Central memory CD4-positive, alpha-beta T cell (primary cell): ENCODE measurements at places on chromosomes 2 and 18.

GRCh38 chr18:45896991-45897390, 70.1 kb downstream of the EPG5 start:
- DNase-seq, result no peak

DNA sequence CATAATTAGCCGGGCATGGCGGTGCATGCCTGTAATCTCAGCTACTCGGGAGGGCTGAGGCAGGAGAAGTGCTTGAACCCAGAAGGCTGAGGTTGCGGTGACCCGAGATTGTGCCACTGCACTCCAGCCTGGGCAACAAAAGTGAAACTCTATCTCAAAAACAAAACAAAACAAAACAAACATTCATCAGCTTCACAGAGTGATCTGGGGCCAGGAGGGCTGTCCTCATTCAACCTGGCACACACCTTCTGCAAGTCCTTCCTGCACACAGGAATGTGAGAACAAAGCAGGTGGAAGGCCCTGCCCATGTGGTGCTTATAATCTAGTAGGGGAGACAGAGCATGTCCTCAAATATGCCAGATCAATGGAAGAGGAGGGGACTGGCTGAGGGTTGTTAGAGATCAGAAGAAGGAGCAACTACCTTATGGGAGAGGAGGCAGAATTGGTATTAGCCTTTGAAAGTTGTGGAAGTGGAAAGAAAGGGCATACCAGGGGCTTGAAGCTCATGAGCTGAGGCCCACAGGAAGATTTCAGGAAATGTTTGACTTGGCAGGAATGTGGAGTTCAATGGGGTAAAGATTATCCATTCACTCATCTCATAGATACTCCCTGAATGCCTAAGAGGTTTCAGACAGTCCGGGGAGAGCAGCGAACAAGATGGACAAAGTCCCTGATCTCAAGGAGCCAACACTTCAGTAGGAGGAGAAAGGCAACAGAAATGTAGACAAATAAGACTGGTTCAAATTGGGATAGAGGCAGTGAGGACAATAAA, 155.3 kb upstream of the SIX3 start:
- DNase-seq, result no peak

GRCh38 chr2:145221516-145221915, 701.6 kb upstream of the ZEB2 start:
- DNase-seq, result no peak

- DNase-seq, result no peak
Observed at GRCh38 chr2:68948710-68949109, 4.0 kb downstream of the GKN2 start.

DNA sequence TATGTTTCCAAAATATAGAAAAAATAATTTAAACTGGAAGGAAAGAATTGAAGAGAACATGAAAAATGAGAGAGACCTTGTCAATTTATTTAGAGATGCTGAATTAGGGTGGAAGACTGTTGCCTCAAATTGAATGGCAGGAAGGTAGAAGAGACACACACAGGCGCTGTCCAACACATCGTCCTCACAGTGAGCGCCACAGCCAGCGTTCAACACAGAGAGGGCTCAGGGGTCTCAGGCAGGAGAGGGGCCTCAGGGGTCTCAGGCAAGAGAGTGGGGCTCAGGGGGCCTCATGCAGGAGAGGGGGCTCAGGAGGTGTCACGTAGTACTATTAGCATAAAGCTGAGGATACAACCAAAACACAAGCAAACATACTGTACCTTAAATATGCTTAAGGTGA, 65.7 kb downstream of the TMEM18 start:
- DNase-seq, result no peak

GRCh38 chr2:25797620-25798488, 80.4 kb downstream of the ASXL2 start:
- no peak for DNase-seq

DNA sequence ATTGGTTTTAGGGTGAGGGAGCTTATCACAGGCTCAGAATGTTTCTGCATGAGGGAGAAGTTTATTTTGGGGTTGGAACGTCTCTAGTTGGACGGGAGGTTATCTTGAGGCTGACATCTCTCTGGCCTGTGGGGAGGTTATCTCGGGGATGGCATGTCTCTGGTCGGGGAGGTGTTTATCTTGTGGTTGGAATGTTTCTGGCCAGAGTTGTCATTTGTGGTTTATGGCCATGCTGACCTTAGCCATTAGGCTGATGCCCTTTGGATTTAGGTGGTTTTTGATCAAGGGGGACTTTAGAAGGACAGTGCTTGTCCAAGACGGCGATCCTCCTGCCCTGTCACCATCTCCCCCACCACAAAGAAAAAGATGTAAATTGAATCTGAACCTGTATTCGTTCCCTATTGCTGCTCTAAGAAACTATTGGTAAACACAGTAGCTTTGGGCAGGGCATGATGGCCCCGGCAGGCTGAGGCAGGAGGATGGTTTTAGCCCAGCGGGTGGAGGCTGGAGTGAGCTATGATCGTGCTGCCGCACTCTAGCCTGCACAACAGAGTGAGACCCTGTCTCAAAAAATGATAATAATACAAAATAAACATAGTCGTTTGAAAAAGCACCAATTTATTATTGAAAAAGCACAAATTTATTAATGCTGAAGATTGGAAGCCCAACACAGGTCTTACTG, 17.8 kb upstream of the MPPE1 start:
- no peak for DNase-seq

- DNase-seq, result no peak
Observed at GRCh38 chr18:22523481-22523880, 105.8 kb upstream of the CTAGE1 start.

DNA sequence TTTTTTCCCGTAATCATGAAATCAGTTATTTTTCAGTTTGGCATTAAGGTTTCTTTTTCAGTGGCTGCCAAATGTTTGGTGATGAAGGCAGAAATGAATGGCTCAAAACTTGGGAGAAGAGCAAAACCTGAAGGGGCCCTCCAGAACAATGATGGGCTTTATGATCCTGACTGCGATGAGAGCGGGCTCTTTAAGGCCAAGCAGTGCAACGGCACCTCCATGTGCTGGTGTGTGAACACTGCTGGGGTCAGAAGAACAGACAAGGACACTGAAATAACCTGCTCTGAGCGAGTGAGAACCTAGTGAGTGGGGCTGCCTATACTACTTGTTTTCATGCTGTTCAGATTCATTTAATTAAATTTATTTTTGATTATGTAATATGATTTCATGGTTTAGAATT, 29.2 kb upstream of the MSH2 start:
- DNase-seq, result no peak

- no peak for DNase-seq
Observed at GRCh38 chr2:97936881-97937280, 58.9 kb downstream of the TMEM131 start.

DNA sequence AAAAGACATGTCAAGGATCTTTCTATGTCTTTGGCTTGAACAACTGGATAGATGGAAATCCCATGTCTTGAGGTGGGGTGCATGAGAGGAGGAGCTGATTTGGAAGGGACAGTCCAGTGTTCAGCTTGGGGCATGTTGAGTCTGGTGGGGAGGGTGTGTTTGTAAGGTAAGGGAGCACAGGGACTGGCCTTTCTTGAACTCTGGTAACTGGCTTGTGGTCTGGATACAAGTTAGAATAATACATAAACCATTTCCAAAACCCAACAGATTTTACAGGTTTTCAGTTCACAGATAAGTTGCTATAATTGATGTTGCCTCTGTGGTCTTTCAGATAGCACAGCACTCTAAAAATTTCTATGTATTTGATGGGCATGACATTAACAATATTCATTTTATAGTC, 24.2 kb downstream of the RHBDD1 start:
- DNase-seq, result no peak

DNA sequence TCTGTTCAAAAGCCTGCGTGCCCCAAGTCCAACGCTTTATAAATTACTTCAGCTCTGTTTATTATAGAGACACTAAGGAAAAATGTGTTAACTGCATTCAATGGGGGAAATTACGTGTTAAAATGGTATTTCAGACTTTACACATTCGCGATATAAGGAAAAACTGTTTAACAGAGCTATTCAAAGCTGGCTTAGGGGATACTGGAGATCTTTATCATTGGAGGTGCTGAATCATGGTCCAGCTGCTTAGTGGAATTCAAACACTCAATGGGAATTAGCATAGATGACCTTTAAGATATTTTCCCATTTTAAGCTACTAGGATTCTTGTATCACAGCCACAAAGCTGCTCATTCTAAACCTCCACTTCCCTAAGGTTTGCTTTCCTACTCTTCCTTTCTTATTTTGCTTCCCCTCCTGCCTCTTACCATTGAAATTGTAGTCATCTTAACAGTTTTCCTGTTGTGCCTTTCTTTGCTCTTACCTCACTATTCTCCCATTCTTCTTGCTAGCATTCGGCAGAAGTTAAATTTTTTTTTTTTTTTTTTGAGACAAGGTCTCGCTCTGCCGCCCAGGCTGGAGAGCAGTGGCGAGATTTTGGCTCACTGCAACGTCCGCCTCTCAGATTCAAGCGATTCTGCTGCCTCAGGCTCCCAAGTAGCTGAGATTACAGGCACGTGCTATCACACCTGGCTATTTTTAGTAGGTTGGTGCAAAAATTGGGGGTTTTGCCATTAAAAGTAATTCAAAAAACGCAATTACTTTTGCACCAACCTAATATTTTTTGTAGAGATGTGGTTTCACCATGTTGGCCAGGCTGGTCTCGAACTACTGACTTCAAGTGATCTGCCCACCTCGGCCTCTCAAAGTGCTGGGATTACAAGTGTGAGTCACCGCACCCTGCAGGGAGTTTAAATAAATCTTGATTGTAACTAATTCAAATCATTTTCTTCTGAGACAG, 6.5 kb downstream of the SULT6B1 start:
- no peak for DNase-seq

- DNase-seq, result no peak
Observed at GRCh38 chr18:26863122-26863879, 2.2 kb downstream of the AQP4 start.
